Activated CD4-positive, alpha-beta T cell treated with anti-CD3 and anti-CD28 coated beads, Interleukin-2, amount 50 U/mL, for 1 hour (primary cell): ENCODE measurements at places on chromosomes 7 and 10.

GRCh38 chr10:46525824-46526681 lies 30.4 kb downstream of the GPRIN2 start:
- no peak for DNase-seq

DNA sequence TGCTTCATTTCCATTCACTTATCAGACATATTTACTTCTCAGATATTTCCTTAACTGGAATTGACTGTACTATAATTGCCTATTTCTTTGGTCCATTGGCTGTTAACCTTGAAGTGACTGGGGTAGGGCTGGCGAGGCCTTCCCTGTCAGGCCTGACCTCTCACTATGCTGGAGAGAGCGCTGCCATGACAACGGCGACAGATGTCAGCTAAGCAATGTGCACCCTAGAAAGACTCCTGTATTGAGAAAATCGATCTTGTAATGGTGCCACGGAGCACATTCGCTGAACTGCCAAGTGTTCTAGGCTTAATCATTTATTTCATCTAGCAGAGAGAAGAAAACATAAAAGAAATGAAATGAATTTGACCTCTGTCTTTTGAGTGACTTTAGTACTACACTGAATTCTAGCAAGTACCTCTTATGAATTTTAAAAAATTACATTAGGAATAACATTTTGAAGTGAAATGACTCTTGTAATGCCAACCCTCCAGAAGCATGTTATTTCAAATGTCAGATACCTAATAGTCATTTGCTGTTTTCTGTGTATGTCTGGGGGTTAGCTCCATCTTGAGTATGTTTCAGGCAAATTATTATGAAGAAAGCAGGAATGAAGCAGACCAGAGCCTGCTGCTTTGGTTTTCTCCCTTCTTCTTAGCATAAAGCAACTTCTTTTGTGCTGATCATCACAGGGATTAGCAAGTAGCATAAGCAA lies 148.0 kb downstream of the SNX10 start:
- DNase-seq: no peak

GRCh38 chr7:115289971-115290370 lies 368.1 kb downstream of the MDFIC start:
- no peak for DNase-seq

DNA sequence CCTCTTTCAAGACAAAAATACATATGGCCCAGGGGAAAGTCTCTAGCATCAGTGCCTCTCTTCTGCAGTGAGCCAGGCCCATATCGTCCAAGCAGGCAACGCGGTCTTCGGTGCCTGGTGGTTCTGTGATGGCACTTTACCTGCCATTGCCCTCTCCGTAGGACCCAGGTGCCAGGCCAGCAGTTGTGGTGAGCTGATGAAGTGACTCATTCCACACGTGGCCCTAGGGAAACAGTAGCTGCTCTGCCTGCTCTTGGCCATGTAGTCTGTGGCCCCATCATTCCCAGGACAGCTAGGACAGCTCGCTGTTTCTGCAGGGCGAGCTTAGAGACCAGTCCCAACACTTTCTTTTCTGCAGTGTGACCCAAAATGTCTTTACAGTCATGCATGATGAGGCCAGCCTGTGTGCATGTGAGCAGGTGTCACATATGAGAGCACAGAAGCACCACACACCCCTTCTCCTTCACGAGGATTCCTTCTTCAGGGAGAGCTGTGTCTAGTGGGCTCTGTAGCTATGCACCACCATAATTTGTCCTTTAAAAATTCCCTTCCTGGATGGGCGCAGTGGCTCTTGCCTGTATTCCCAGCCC lies 39.0 kb downstream of the SVIL start:
- DNase-seq: no peak

- DNase-seq: no peak
Measured at GRCh38 chr10:53453196-53453595, 680.6 kb upstream of the MBL2 start.

DNA sequence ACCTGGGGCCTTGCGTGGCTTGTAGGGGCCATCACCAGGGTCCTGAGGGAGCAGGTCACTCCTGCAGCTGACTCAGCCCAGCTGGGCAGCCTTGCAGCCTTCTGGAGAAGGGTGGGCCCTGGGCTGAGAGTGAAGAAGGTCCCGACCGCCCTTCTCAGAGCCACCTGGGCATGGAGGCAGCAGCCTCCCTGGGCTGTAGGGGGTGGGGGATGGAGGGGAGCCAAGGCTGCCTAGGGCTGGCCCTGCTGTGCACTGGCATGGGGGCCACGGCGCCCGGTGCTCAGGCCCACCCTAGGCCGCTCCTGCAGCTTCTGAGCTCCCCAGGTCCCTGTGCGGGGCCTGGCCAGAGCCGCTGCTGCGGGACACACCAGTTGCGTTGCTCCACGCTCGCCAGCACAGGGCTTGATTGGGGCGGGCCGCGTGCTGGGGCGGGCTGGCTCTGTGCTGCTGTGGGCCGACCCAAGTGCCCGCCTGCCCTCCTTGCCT lies 63.6 kb upstream of the NKX6-2 start:
- DNase-seq: no peak

DNA sequence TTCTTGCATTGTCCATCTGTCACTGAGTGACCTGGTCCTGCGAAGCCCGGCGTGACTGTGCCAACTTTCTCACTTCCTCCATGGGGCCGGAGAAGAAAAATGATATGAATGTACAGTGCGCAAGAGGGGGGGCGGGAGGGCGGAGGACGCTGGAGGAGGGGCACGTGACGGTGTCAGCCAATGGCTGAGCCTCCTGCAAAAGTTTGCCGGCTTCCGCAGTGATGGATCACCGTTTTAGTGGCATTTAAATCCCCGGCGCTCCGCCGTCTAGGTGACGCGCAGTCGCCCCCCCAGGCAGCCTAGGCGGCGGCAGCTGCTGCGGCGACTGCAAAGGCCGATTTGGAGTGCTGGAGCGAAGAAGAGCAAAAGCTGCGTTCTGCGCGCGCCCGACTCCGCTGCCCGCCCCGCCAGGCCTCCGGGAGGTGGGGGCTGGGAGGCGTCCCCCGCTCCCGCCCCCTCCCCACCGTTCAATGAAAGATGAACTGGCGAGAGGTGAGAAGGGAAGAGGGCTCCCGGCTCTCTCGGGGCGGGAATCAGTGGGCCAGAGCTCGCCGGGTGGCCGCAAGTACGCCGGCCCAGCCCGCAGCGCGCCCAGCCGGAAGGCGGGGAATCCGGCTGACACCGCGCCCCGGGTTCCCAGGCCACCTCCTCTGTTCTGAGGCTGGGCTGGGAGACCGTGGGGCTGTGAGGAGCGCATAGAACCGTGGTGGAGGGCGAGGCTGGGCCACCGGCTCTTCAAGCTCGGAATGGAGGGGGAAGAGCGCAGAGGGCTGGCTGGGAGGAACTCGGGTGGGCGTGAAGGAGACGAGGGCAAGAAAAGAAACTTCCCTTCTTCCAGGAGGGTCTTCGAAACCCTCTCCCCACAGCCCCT lies at the start of gene HOXA1:
TSS of gene HOXA1 (minus strand) at position 104 of the 871 bp plus-strand sequence. CDS start at position 16, 88 bp downstream.
- DNase-seq: peak; percentile 70

GRCh38 chr7:68417659-68418058 lies 1180.6 kb upstream of the AUTS2 start:
- no peak for DNase-seq

DNA sequence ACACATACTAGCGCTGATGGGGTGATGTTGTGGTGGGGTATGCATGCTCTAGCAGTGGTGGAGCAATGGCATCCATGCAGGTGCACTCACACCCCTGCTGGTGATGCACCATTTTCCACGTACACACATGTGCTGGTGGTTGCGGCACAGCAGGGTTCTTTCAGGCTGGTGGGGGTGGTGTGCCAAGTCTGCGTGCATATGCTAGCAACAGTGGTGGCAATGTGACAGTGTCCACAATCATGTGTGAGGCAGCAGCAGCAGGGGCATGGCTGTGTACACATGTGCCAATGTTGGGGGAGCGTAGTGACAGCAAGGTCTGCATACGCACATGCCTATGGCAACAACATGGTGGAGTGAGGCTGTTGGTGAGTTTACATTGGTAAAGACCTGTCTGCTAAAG lies 148.1 kb downstream of the ZWINT start:
- no peak for DNase-seq

GRCh38 chr10:104085801-104086400 lies at the start of gene COL17A1:
Gene COL17A1, minus strand, starts transcription at chr10:104085880. Its CDS starts 5,207 bp downstream, at chr10:104080673.
- DNase-seq: no peak

GRCh38 chr7:78473571-78474301 lies 675.2 kb downstream of the PHTF2 start:
- no peak for DNase-seq

- DNase-seq: no peak
Measured at GRCh38 chr10:88332503-88333247, 250.4 kb downstream of the RNLS start.

DNA sequence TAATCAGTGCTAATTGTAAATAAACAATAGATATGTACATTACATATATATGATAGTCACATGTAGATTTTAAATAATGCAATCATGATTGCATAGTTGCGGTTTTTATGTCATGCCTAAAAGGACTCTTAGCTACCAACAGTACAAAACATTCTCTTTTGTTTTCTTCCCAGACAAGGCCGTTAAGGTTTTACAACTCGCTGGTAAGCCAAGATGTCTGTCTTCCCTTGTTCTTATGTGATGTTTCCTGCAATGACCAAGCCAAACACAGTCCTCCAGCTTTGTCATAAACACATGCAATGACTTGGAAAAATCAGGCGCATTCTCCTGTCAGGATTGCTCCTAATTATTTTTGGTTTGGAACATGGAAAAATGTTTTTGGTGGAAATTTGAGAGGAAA lies 192.3 kb upstream of the GLI3 start:
- DNase-seq: no peak

DNA sequence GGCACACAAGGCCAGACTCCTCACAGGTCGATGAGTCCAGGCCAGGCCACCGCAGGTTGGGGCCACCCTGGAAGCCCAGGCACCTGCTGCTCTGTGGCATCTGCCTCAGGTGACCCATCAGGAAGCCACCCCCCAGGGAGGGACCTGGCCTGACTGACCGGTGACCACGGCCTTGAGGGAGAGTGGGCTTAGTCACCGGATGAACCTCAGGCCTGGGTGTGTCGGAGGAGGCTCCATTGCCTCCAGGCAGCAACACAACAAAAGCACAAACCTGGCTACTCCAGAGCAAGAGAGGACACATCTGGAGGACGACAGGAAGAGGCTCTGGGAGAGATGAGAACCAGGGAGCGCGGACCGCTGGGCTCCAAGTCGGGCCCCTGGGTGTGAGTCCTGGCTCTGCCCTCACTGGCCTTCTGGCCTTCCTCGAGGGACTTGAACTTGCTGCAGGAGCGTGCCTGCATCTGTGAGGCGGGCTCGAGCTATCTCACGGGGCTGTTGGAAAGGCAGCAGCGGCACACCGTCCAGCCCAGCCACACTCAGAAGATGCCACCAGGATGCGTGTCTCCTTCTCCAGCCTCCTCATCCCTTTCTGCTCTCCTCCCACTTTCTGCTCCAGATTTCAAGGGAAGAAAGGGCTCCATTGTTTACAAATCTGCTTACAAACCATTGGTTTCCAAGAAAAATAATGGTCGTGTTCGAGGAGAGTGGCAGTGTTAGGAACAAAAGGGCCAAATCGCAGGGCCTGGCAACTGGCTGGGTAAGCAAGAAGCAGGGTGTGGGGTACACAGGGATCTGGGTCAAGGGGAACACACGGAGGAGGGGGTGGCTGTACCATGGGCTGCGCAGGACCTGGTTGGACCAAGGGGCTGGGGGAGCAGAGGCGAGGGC lies 152.9 kb downstream of the ADAM12 start:
- no peak for DNase-seq

DNA sequence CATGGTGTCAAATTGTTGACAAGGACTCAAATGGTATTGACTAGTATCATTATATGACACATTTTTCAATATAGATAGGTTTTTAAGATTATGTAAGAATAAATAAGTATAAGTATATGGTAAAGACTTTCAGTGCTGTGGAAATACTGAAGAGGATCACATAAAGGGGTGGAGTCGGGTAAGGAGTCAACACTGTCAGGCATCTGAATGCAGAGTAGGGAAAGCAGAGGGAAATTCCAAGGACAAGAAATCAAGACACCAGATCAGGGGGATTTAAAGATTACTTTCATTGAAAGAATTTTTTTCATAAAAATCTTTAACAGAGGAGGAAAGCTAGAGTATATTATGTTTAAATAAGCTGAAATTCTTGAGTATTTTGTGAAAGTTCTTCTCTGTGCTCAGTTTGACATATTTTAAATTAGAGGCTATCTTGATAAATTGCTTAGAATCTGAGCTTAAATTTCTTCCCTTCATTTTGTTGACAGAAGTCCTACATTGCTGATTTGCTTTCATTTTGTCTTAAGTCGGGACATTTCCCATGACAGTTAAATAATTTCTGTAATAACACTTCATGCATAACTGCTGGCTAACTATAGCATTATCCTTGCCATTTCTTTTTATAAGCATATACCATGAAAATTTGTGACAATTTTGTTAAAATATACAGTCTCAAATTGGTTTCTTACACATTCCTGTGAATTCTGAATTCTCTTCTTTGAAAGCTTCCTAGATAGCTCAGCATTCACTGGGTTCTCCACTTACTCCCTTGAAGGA lies 244.3 kb downstream of the PRKG1 start:
- DNase-seq: no peak

- DNase-seq: no peak
Measured at GRCh38 chr7:151796871-151797537, 79.9 kb downstream of the PRKAG2 start.

- DNase-seq: no peak
Measured at GRCh38 chr10:26031300-26031699, 97.3 kb downstream of the MYO3A start.

- DNase-seq: no peak
Measured at GRCh38 chr10:8628351-8628750, 573.9 kb downstream of the GATA3 start.
